ENCODE measurements at places on chromosomes 1 and 21.

- DNase-seq = no peak
These were observed 31.3 kb upstream of the ACTRT2 start for GRCh38 chr1:2989976-2990375.

- DNase-seq = no peak
These were observed 32.2 kb upstream of the RPTN start for GRCh38 chr1:152191260-152191659.

DNA sequence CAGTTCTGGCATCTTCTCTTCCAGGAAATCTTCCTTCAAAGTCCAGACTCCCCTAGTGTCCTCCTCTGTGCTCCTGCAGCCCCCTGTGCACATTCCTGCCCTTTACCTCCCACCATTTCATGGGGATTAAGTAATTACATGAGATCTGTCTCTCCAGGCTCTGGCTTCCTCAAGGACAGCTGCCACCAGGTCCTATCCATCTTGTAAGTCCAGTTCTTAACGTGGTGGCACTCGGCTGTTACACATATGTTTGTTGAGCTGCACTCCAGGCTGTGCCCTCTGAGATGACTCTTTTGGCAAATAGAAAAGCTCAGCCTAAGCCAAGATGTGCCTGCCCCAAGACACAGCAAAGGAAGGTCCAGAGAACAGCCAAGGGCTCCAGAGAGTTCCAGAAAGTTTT lies 57.4 kb upstream of the CAMK1G start:
- no peak for DNase-seq

GRCh38 chr1:161359291-161359690 lies 8.4 kb downstream of the CFAP126 start:
- DNase-seq = no peak

DNA sequence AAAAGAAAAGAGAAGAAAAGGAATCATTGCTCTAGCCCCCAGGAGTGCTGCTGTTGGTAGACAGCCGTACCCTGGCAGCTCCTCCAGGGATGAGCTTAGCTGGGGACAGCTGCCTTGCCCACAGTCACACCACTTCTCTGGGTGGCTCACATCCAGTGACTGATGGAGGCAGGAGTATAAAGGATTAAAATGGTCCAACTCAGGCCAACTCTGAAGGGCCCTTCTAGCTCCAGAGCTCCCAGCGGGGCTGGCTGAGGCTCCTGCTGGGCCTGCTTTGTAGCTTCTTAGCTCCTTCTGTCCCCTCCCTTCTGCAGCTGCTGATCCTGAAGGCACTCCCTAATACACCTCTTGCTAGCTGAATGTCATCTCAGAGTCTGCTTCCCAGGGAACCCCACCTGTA lies 4.4 kb downstream of the CITED4 start:
- DNase-seq = no peak

- no peak for DNase-seq
These were observed 31.3 kb downstream of the KIRREL1 start for GRCh38 chr1:158024737-158025136.

DNA sequence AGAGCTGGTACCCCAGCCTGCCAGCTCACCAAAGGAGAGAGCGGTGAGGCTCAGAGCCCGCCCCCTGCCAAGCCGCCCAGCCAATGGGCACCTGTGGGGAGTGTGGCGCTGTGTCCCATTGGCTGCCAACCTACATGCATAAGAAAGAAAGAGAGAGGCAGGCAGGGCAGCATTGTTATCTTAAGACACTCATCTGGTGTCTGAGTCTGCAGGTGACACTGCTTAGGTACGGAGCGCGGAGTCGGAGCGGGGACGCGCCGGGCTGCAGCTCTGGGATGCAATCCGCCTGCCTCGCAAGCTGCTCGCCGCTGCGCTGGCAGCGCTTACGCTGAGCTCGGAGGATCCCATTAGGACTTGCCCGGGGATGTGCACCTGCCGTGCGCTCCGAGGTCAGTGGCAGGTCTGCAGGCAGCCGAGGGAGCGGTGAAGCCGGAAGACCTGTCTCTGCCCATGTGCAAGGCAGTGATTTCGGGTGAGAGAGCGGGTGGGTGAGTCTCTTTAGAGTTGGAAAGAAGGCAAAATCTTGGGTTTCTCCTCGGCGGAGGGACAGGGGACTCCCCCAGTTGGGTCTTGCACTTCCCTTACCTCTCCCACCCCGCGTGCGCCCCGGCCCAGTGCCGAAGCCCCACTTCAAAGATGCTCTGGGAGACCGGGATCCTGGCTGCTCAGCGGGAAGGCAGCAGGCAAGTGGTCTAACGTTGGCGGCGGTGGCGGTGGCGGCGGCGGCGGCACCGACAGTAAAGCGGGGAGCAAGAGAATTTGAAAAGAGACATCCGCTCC lies at the start of gene BRINP2:
BRINP2 (plus strand) TSS at position 203 of the 780 bp plus-strand sequence. CDS start 58,919 bp downstream, outside the sequence.
- peak; percentile 85 for DNase-seq

GRCh38 chr1:169508432-169509338 lies 22.9 kb upstream of the SLC19A2 start:
- no peak for DNase-seq

- no peak for DNase-seq
These were observed 16.0 kb downstream of the LRIG2 start for GRCh38 chr1:113088972-113089371.

DNA sequence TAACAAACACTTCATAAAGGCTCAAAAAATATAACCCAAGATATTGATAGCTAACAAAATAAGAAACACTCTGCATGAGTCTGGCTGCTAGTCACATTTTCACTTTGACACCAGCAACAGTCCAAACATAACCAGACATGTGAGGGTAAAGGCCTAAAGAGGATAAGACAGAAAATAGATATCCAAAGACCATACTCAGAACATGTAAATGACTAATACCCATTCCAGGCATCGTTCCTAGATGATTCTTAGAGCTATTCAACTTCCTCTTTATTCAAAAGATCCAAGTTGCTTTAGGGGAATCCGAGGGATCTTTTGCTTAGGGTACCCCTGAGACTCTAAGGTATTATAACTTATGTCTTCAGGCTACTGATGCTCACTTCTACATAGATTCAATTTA lies 5.1 kb downstream of the COL24A1 start:
- no peak for DNase-seq

DNA sequence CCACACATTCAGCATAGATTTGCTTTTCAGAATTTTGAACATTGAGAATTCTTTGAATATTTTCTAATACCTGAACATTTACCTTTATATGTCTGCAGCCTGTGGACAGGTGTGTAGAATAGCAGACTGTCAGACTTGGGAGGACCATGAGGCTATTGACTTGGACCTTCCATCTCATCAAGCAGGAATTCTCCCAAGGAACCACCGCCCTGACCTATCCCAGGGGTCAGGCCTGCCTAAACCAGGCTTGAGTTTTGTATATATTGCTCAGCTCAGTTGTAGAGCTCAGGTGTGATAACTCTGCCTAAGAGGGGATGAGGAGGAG lies 53.2 kb downstream of the RUNX1 start:
- no peak for DNase-seq

GRCh38 chr1:2345297-2346075 lies 45.9 kb downstream of the MORN1 start:
- no peak for DNase-seq

DNA sequence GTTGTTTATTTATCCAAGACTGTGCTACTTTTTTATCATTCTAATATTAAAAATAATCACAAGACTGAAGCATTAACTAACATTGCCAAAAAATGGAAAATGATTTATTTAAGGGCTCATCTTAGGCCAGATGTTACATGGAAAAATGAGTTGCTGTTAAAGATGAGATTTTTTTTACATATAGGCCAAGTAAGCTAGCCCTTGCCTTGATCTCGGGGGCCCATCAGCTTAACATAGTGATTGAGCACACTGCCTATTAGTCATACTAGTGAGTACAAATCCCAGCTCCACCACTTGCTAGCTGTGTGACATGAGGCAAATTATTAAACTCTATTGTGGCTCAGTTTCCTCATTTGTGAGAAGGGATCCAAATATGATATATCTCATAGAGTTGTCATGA lies 275.9 kb upstream of the SNX7 start:
- DNase-seq = no peak

DNA sequence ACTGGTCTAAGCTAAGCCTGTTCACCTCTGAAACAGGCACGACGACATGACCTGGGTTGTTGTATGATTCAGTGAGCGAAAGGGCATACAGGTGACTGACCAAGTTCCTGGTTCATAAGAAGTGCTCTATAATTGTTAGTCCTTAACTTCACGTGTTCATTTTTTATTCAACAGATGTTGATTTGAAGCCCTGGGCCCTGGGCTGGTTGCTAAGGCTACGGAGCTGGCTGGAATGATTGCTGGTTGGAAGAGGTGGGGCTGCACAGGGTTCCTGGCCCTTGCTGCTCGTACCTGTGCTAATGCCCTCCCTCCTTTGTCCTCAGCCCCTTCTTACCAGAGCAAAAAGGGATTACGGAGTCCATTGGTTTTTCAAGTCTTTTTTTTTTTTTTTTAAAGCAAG lies 111.3 kb upstream of the CSF3R start:
- no peak for DNase-seq

DNA sequence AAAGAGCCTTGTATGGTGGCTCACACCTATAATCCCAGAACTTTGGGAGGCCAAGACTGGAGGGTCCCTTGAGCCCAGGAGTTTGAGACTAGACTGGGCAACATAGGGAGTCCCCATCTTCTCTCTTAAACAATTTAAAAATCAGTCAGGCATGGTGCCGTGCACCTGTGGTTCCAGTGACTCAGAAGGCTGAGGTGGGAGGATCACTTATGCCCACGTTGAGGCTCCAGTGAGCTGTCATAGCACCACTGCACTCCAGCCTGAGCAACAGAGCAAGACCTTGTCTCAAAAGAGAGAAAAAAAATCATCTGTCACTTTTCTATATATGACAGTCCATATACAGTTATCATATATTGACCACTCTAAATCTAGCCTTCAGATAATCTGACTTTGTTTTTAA lies 658.3 kb downstream of the LTN1 start:
- DNase-seq = no peak

DNA sequence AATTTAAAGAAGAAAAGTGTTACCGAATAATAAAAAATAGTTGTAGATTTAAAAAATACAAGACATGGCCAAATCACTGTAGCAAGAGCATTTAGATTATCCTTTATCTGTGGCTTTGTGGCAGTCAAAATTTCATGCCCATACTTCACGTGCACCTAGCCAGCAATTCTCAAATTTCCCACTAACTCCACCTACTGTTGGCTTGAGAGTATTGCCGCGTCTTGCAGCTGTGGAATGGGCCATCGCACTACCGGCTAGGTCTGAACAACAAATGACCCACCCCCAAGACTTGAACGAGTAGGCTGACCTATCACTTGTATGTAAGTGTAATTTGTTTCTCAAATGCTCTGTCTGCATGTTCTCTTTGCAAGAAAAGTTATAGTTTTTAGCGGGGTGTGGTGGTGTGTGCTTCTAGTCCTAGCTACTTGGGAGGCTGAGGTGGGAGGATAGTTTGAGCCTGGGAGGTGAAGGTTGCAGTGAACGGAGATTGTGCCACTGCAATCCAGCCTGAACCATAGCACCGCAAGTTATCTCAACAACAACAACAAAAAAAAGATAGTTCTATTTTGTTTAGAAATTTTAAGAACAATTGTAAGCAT lies 4.1 kb downstream of the KRTAP13-4 start:
- DNase-seq = no peak

- no peak for DNase-seq
These were observed 26.8 kb downstream of the SLC27A3 start for GRCh38 chr1:153801786-153802697.

GRCh38 chr1:31510853-31511789 lies 65.2 kb upstream of the TINAGL1 start:
- no peak for DNase-seq

GRCh38 chr1:162696286-162696862 lies 64.1 kb downstream of the DDR2 start:
- DNase-seq = no peak

DNA sequence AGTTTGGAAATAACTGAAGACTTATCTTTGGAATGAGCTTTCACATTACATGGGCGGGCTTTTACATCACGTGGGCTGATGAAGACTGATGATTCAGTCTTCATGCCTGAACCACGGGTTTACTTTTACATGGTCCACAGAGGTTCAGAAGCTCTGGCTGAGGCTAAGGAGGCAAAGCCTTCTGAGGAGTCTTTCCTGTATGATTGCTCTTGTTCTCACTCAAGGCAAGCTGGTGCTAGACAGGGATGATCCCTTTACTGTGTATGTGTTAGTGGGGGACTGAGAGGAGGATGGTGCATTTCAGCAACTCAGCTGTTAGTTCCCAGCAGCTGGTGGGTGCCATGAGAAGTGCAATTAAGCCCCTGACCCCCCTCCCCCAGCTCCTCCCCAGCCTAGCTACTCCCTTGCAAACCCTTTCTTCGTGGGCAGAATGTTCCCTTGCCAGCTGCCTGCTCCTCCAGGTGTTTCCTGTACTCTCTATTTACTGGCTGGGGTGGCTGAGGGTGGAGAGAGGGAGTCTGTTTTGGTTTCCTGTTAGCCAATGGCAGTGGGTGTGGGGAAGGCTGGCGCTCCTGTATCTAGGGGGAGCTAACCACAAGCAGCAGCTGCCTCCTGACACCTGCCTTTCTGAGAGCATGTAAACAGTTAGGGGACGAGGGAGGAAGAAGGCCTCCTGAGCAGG lies 15.4 kb downstream of the BTG2 start:
- no peak for DNase-seq

- DNase-seq = peak; percentile 35
These were observed 101.1 kb upstream of the SOD1 start for GRCh38 chr21:31558189-31558961.

GRCh38 chr1:221693087-221693486 lies 48.8 kb downstream of the DUSP10 start:
- no peak for DNase-seq

GRCh38 chr1:75722966-75723365 lies 1.5 kb upstream of the ACADM start:
- no peak for DNase-seq

DNA sequence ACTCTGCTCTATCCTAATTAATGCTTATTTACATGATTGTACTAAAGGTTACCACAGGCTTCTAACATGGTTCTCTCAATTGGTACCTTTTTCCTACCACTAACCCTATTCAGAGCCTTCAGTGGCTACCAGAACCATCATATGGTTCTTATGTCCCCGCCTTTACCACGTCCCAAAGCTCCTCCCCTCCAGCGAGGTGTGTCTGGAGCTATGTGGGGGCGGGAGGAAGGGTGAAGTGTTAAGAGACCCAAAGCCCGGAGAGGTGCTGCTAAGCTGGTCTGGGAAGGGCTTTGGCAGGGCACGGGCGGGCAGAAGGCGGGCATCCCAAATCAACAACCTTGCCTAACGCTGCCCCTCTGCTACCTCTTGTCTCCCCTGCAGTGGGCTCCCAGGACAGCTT lies 10.0 kb downstream of the SPATA46 start:
- DNase-seq = no peak

DNA sequence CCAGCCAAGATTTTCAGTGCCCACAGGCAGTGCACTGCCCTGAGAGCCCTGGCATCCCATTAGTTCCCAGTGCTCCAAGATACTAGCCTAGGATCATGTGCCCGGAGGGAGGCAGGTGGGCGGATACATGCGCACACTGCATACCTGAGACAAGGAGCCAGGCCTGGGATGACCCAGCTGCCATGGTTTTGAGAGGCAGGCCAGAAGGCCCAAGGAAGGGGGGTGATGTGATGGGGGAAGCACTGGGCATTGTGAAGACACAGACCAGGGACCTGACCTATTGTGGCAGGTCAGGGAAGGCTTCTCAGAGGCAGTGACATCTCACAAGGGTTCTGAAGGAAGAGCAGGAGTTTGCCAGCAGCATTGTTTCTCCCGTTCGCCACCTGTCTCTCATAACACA lies 3.6 kb downstream of the ZC3H12A start:
- DNase-seq = no peak

GRCh38 chr1:40898431-40898901 lies 36.3 kb upstream of the CITED4 start:
- no peak for DNase-seq

- no peak for DNase-seq
These were observed 193.5 kb downstream of the PAPPA2 start for GRCh38 chr1:176656257-176656995.

Measured in D721Med (cell line).